ENCODE measurements at places on chromosomes 2 and 18.

DNA sequence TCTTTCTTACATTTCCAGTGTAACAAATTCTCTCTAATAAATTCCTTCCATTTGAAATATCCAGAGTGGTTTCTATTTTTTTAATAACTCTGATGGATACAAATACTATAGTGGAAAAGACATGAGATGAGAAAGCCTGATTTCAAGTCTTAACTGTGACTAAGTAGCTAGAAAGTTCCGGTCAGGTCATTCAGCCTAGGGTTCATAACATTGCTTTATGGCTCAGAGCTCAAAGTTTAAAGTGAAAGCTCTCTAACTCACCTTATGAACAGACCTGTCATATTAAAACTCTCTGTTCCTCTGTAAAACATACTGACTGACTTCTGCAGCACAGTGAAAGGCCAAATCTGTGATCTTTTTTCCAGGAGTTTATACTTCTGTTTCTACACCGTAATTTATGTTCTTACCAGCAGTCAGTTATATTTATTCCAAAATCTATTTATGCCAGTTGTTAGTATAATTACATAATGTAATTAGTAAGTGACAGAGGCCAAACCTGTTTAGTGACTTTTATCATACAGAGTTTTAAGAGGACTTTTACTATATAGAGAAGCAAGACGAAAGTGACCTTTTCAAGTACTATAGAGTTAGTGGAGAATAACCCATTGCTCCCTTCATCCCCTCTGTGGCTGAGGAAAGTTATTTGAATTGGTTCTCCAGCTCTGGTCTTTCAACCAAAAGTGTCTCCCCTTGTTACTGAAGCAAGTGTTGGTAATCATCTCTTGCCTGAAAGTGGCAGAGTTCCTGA, 118.8 kb upstream of the PDE1A start:
- DNase-seq = no peak

- no peak for DNase-seq
Observed at GRCh38 chr2:199348871-199349270, 108.9 kb downstream of the SATB2 start.

GRCh38 chr2:195871326-195871725, 197.3 kb downstream of the DNAH7 start:
- no peak for DNase-seq

GRCh38 chr2:174846941-174847938, 83.0 kb upstream of the CHRNA1 start:
- DNase-seq = no peak

DNA sequence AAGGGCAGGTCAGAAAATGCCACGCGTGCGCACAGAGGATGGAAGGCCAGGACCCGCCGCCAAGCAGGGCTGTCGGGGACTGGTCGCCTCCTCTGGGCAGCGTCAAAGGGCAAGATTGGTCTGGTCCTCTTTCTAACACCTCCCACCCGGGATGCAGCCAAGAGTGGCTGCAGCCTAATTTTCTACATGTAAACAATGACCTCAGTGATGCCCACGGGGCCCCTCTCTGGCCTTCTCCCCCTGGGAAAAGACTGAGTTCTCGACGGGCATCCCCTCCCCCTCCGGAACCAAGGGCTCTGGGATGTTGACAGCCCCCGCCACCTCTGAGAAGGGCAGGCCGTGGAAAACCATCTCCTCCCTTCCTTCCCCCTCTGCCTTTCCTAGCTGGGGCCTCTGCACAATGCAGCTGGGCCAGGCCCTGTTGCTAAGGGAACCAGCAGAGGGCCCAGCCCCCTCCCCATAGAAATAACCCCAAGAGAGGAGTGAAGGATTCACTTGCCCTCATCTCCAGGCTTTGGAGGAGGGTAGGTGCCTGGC, 80.0 kb upstream of the ZNF532 start:
- DNase-seq = no peak

DNA sequence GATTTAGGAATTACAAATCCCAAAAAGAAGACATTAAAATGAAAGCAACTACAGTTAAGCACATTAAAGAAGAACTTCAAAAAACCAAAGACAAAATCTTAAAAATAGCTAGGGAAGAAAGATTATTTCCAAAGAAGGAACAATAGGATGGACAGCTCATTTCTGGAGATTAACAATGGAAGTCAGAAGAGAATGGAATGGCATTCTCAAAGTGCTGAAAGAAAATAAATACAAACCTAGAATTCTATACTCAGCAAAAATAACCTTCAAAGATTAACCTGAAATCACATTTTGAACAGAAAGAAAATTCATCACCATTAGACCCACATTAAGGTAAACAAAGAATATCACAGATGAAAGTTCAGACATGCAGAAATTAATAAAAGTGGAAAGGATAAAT, 229.2 kb downstream of the HDAC4 start:
- DNase-seq = no peak

DNA sequence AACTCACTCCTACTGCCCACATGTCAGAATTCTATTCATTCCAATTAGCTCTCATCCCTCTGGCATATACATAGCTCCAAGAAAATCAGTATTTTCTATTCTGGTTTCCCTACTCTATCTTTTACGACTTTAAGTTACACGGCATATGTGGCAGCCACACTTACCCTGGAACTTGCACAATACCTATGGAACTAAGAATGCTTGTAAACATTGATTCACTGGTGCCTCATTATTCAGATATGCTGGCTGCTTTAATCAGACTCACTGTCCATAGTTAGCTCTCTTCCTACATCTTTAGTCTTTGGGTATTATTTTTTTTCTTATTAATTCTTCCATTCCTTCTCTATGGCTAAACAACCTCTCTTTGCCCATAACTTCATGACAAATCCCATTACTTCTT, 1519.9 kb upstream of the ACVR2A start:
- DNase-seq = no peak

DNA sequence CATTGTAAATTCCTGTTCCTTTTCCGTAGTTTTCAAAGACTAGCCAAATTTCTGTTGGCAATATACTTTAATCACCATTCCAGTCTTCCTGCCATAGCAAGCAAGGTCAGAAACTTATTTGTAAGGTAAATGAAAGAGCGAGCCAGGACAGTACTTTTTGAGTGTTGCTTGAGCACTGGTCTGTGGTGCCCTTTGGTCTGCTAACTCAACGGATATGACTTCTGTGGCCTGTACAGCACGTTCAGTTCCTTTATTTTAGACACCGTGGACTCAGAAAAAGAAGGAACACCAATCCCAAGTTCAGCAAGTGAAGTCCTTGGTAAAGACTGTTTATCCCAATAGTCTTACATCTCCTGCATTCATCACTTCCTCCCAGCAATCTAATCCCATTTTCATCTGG, 166.3 kb downstream of the MYO1B start:
- no peak for DNase-seq

GRCh38 chr18:13221869-13222855, 3.6 kb downstream of the LDLRAD4 start:
- no peak for DNase-seq

DNA sequence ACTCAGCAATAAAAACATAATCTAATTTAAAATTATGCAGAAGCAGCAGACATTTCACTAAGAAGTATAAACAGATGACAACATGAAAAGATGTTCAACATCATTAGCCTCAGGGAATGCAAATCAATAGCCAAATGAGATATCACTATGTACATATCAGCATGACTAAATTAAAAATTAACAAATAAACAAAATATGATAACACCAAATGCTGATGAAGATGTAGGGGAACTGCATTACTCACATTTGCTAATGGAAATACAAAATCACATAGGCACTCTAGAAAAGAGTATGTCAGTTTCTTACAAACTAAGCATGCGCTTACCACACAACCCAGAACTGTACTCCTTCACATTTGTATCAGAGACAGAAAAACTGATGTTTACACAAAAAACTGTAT, 487.2 kb upstream of the REG3G start:
- no peak for DNase-seq

DNA sequence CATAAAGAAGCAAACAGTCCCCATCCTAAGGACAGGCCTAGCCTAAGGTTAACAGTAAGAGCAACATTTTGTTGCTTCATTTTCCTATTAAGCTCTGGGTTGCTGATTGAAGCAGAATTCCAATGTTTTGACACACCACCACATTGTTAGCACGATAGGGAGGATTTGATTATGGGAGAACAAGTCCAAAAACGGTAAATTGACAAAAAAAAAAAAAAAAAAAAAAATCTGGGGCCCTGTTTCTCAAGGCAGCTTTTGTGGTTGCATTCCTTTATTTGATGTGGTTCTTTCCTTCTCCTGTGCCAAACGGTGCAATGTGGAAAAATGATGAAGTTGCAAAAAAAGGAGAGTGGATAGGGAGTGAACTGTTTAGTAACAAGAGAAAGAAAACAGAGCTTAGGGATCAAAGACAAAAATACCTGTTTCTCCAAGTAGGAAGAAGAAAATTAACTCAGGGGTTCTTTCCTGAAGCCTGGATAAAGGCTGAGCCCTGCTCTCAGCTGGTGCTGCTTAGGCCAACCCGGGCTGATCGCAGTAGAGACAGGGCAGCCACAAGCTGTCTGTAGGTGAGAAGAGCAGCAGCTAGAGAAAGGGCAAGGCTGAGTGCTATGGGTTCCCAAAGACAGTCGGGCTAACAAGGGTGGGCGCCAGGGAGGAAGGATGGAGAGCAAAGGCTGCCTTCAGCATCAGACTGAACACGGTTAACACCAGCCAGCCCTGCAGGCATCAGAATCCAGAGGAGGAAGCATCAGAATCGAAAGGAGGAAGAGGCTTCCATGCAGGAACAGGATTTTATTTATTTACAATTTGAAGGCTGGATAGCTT, 167.8 kb upstream of the FOSL2 start:
- DNase-seq = no peak

DNA sequence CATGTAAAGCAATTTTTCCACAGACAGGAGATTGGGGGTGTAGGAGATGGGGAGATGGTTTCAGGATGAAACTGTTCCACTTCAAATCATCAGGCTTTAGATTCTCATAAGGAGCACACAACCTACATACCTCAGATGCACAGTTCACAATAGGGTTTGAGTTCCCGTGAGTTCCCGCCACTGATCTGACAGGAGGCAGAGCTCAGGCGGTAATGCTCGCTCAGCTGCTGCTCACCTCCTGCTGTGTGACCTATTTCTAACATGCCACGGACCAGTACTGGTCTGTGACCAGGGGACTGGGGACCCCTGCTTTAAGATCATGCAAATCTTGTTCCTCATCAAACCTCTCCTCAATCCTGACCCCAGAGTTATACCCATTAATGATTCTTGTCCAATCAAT, 70.1 kb downstream of the RPE start:
- no peak for DNase-seq

Measured in natural killer cell (primary cell).